ENCODE measurements at places on chromosomes 7 and 10.

DNA sequence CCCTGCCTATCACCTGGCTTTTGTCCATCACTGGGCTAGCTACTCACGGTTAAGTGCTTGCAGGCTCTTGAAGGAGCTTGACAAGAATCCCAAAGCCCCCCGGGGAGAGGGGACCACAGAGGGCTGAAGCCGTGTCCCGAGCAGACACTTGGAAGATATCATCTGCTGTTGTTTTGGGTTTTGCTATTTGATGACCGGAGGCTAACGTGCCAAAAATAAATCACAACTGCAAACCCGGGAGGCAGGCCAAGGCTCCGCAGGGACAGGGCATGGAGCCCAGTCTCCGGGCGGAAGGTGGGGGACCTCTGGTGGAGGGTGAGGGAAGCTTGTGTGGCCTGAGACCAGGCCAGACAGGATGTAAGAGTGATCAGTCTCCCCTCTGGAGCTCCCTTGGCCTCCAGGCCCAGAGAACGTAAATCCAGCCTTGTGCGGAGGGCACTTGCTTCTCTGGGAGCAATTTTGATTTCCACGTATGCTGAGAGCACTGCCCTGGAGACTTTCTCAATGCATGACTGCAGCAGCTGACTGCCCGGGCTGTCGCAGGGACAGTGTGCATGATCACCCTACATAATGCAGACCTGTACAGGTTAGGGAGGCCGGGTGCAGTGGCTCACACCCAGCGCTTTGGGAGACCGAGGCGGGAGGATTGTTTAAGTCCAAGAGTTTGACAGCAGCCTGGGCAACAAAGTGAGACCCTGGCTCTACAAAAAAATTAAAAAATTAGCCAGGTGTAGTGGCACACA is at the start of gene PHKG1:
TSS of gene PHKG1 (minus strand) at position 164 of the 743 bp plus-strand sequence. CDS start 4,011 bp downstream, outside the sequence.
- DNase-seq: peak; percentile 80

- DNase-seq: no peak
Observed at GRCh38 chr7:107103369-107103768, 58.9 kb downstream of the PRKAR2B start.

GRCh38 chr7:42893346-42894240 is 18.3 kb downstream of the C7orf25 start:
- DNase-seq: no peak

GRCh38 chr10:63145782-63146181 is 12.7 kb downstream of the NRBF2 start:
- no peak for DNase-seq

DNA sequence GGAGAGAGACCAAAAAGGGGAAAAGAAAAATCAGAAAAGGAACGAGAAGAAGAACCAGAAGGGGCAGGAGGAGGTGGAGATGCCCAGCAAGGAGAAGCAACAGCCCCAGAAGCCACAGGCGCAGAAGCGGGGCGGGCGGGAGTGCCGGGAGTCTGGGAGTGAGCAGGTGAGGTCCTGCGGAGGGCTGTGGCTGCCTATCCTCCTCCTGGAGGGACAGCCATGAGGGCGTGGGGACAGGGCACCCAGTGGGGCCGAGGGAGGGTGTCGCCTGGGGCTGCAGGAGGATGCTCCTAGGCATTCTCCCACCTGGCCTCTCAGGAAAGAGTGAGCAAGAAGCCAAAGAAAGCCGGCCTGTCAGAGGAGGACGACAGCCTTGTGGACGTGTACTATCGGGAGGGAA is 11.8 kb downstream of the CALHM2 start:
- DNase-seq: no peak

- no peak for DNase-seq
Observed at GRCh38 chr7:129494041-129494440, 8.3 kb upstream of the SMKR1 start.

- peak; percentile 50 for DNase-seq
Observed at GRCh38 chr7:143305423-143306070, 10.4 kb upstream of the CLCN1 start.

DNA sequence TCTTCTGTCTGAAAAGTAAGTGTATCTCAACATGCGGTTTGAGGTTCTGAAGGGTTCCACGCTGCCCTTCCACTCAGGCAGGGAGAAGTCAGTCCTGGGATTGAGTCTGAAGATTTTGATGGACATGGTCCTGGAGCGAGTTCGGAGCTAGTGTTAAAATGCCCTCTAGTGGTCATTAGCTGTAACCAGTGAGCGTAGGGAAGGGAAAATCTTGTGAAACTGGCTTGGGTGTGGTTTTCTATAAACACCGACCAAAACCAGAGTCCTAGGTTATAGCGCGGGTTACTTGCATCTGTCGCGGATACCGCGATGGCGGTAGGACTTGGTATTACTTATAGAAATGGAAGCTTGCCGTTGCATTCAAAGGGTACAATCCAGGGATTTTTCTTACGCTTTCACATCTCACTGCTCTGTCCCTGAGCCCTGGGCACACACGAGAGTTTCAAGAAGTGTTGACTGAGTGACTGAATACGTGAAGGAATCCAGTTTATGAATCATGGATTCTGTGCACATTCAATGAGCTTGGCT is 348.2 kb upstream of the C7orf33 start:
- DNase-seq: peak; percentile 27

- no peak for DNase-seq
Observed at GRCh38 chr10:77131214-77131613, 506.4 kb downstream of the KCNMA1 start.

- DNase-seq: peak; percentile 45
Observed at GRCh38 chr10:97025613-97026242, 160.0 kb downstream of the SLIT1 start.

DNA sequence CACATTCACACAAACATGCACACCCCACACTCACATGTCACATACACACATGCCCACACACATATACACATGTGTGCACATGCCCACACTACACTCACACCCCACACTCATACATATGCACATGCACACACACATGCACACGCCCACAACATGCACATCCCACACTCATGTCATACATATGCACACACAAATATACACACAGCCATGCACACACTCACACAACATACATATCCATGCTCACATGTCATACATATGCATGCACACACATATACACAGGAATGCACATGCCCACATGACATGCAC is 219.8 kb downstream of the DNAJB6 start:
- no peak for DNase-seq

GRCh38 chr7:818031-818699 is 14.1 kb upstream of the SUN1 start:
- no peak for DNase-seq

DNA sequence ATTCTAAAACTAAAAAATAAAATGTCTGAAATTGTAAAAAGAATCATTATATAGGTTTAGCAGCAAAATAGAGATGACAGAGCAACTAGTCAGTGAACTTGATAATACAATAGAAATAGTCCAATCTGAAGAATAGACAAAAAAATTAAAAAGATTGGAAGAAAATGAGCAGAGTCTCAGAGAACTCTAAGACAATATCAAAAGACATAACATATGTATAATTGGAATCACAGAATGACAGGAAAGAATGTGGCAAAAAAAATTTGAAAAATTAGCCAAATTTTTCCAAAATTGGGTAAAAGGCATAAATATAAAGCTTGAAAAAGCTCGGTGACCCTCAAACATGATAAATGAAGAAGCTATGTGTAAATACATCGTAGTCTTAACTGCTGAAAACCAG is 38.0 kb upstream of the CASD1 start:
- no peak for DNase-seq

DNA sequence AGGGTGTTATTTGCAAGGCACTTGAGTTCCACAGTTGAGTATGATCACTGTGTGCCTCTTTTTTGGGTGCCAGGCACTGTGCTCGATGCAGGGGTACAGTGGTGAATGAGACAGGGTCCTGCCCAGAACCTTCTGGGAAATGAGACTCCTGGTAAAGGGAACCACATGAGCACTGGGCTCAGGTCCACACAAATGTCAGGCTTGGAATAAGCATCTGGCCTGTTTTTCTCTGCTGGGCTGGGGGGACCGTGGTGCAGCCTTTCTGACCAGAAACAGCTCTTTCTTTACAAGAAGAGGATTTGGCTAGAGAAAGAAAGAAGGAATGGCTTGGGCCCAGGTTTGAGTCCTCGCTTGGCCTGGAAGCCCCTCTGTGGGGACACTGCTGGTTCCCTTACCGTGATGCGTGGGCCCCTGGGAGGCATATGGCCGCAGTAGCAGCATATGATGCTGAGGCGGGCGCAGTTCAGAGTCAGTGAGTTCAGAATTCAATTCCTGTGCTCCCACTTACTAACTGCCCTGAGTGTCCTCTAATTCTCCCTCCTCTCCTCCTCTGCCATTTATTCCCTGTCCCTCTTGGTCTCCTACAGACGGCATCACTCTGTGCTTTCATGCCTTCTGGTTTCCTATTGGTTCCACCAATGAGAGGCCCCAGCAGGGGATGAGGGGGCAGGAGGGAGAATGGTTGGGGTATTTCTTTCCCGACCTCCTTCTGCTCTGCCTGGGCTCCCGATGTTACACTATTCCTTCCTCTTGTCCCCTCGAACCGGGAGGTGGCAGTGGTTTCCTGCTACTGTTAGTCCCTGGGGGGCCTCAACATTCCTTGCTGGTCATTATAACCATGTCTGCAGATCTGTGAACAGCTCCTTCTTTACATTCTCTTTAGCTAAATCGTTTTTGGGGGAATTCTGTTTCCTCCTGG is 9.6 kb upstream of the KCP start:
- no peak for DNase-seq

DNA sequence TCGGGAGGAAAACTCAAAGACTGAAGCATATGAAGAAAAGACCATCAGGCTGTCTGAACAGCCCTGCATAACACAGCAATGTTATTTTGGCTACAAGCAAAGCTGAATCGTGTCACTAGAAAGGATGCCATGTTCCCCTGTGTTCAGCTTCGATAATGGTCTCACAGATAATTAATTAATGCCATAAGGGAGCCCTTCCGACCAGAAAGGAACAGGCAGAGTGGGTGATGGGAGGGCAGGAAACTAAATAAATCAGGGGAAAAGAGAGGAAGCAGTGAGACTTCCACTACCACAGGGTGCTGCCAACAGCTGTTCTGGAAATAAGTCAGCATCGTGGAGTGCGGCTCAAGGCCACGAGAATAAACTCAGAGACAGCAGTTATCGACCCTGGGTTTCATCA is 3.2 kb downstream of the PTPRN2 start:
- DNase-seq: no peak

- DNase-seq: no peak
Observed at GRCh38 chr10:34612446-34612845, 202.7 kb downstream of the PARD3 start.

DNA sequence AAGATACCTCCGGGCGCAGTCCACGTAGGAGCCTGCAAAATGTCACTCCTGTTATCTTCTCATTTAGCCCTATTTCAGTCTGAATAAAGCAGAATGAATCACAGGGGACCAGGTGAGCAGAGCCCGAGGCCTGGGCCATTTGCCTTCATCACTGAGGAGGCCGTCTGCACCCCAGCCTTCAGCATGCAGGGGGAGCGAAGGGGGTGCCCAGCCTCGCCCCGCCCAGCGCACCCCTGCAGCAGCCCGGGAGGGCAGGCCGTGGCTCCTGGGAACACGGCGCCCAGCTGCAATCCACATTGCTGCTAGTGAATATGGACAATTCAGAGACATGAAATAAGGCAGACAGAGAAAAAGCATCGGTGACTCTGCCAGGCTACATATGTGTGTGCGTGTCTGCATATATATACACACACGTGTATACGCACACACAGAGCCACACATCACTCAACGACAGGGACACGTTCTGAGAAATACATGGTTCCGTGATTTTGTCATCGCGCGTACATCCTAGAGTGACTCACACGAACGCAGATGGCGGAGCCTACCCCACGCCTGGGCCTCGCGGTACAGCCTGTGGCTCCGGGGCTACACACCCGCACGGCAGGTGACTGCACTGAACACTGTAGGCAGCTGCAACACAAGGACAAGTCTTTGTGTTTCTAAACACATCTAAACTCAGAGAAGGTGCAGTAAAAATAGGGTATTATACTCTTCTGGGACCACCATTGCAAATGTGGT is 15.2 kb upstream of the ELFN1 start:
- no peak for DNase-seq

DNA sequence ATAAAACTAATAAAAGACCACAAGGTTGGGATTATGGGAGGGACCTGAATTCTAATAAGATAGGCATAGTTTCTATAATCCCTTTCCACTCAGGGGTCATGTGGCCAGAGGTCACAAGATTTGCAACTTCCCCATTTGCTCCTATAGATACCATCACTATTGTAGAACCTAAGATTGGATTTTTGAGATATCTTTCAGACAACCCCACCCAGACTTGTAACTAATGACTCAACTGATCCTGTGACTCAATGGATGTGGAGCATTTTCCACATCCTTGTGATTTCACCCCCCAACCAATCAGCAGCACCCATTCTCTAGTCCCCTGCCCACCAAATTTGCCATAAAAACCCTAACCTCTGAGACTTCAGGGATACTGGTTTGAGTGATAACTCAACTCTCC is 51.9 kb upstream of the PIK3AP1 start:
- no peak for DNase-seq

- DNase-seq: no peak
Observed at GRCh38 chr10:21934307-21934706, 69.2 kb downstream of the DNAJC1 start.

- no peak for DNase-seq
Observed at GRCh38 chr10:110852255-110852896, 19.4 kb upstream of the PDCD4 start.

DNA sequence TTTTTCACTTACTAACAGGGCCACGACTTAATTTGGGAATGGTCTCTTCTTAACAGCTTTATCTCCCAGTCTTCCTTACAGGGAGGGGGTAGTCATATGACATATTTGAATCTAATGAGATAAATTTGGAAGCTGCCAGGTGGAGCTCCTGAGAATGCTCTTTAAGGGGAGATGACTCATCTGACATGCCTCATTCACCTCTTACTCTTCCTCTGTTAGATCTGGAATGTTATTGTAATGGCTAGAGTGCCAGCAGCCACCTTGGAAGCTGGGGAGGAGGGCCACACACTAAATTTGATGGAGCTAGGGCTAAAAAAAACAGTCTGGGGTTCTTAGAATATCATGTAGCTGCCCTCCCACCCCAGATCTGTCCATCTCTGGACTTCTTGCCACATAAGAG is 22.7 kb downstream of the HECW1 start:
- no peak for DNase-seq
